ENCODE measurements at places on chromosomes 7 and 10. TPM values are rescaled to one million over a fixed set of nuclear protein-coding genes. Genes with fewer than 3 reads are reported as not detected.

C10orf67 gene
- 0.36 TPM for total RNA-seq

DNA sequence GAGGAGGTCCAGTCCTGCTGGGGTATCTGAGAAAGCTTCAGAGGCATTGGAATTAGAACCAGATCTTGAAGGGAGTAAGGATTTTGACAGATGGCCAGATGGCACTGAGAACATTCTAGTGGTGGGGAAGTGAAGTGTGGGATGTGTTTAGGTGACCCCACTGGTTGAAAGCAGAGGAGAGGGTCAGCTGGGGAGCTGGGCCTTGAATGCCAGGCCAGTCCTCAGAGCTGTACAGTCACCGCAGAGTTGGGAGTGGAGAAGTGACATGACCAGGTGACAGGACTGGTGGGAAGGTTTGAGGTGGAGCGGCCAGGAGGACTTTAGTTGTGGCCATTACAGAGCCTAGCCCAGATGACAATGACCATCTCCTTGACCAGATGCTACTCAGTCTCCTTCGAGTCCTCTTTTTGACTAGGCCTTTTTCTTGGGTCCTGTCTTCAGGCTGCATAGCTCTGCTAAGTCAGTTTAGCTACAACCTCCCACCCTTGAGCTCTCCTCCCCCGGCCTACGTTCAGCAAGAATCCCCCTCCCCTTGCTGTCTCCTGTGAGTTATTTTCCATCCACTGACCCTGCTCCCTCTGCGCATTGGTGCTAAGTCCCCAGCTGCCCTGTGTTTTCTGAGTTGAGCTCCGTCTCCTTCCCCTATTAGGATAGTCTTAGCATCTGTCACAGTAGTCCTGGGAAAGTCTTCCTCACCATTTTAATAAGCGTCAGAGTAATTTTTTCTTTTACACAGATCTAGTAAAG is 56.3 kb downstream of the CCNY start:
- DNase-seq = no peak
- H3K4me3 ChIP-seq = no peak overlapping the region
- peaks cover 92% of the 10 kb centered on the region for H3K4me1 ChIP-seq
- no peaks in the 10 kb centered on the region for H3K36me3 ChIP-seq

- H3K4me3 ChIP-seq = no peak overlapping the region
- no peaks in the 10 kb centered on the region for H3K36me3 ChIP-seq
- H3K4me1 ChIP-seq = no peaks in the 10 kb centered on the region
- peaks cover 4% of the 10 kb centered on the region for H3K27me3 ChIP-seq
These were observed 62.5 kb upstream of the KCNMA1 start for GRCh38 chr10:77700086-77700485.

GATA3 gene
- 1.4 TPM for total RNA-seq

TBRG4 gene
- total RNA-seq = 67.4 TPM
